ENCODE measurements at places on chromosomes 3 and 15.

GRCh38 chr15:43253431-43254403 lies 13.0 kb downstream of the TGM5 start:
- no peak for DNase-seq

- DNase-seq: no peak
Measured at GRCh38 chr3:51350751-51351150, 34.3 kb upstream of the MANF start.

GRCh38 chr3:24686808-24687207 lies 192.2 kb upstream of the THRB start:
- DNase-seq: peak; percentile 16

DNA sequence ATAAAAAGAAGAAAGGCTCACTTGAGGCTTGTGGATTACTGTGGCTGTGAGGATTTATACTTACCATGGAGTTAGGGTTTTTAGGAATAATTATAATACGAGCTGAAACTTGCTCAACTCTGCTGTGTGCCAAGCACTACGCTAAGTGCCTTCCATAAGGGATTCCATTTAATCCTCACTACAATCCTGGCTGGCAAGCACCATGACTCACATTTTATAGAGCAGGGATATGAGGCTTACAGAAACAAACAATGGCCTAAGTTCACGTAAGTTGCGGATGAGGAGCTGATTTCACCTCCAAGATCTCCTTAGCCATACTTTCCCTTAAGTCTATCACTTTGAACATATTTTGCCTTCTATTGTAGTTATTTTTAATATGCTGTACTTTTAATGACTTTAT lies 43.9 kb upstream of the ARL8B start:
- DNase-seq: no peak

GRCh38 chr3:64203216-64203615 lies 22.1 kb downstream of the PRICKLE2 start:
- no peak for DNase-seq

DNA sequence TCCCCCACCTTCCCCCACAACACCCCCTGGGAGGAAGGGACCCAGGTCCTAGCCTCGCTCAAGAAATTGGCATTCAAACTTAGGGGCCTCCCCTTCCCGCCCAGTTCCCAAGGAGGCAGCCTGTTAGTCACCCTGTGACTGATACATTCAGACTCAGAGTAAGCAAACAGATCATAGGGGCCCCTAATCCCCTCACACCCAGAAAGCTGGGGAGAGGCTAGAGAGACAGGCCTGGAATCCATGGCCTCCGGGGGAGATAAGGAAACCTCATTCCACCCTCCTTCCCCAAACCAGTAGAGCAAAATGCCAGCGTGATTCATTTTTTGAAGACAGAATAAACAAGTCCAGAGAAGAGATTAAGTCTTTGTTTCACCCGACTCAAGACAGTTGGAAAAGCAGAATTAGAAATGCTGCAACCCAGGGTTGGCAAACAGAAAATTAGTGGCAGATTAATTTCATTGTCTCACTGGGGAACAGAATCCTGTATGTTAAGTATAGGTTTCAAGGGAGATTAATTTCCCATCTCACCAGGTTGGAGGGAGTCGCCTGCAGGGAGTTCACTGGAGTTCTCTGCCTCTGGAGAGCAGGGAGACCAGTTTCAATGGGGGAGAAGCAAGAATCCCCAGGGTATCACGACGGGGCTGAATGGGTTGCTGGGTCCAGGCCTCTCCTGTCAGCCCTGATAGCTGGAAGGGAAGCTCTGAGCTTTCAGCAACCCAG lies 268.3 kb downstream of the UACA start:
- DNase-seq: no peak

- no peak for DNase-seq
Measured at GRCh38 chr3:178618896-178619295, 82.7 kb downstream of the KCNMB2 start.

DNA sequence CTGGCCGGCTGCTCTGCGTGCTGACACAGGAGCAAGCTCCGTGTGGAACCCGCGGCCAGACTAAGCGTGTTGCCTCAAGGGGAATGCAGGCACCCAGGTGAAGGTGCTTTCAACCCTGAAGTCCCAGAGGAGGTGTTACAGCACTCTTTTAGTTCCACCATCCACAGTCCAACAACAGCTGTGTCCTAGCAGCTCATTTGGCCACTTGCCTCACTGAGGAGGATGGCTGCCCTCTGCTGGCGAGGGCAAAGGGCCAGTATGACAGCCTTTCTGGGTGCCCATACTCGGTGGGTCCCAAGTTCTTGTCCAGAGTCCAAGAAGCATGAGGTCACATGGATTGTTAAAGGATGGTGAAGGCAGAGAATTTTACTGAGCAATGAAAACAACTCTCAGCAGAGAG lies 87.8 kb downstream of the C3orf85 start:
- DNase-seq: no peak

DNA sequence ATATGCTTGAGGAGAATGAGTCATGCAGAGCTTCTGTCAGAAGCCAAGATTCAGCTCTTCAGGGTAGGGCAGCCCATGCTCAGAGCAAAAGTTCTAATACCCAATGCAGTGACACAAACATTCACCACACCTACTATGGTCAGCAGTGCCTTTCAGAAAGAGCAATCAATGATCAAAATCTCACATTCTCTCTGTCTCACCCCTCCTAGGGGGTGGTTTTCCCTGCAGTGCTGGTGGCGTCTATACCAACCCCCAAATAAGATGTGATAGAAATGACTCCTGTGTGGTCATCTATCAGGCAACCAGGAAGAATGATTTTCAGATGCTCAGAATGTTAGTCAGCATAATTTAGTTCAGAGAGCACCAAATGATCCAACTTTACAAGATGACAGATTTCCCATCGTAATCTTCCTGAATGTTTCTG lies 385.3 kb downstream of the NTRK3 start:
- DNase-seq: no peak

GRCh38 chr15:26182441-26182840 lies 319.3 kb upstream of the ATP10A start:
- no peak for DNase-seq

- DNase-seq: no peak
Measured at GRCh38 chr3:188700918-188701317, 470.9 kb upstream of the TPRG1 start.

DNA sequence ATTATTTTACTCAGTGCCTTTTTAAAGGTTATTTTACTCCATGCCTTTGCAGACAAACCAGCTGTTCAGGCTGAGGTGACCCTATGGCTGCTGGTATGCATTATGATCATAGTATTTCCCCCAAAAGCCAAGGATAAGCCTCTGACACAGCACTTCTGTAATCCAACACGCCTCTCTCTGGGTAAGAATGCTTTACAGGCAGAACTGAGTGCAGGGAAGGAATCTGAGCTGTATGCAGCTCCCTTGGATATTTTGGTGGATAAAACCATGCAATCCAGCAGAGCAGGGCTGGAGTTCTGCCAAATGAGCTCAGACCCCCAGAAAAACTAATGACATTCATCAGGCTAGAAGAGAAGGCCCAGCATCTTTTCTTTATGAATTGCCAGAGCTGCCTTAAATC lies 11.7 kb upstream of the MAP1A start:
- DNase-seq: peak; percentile 25

GRCh38 chr3:69240651-69241568 lies 118.5 kb upstream of the LMOD3 start:
- peak; percentile 11 for DNase-seq

DNA sequence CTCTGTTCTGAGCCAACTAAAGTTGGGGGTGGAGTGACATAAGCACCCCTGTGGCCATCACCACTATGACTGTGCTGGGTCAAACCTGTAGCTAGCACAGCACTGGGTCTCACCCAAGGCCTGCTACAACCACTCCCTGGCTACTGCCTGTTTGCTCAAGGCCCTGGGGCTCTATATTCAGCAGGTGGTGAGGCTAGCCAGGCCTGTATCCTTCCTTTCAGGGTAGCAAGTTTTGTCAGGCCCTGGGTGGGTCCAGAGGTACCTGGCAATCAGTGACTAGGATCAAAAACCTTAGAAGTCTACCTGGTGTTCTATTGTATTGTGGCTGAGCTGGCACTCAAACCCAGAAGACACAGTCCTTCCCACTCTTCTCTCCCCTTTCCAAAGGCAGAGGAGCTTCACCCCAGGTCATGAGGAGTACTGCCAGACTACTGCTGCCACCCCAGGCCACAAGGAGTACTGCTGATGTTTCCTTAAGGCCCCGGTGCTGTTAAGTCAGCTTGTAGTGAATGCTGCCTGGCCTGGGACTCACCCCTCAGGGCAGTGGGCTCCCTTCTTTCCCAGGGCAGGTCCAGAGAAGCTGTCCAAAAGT lies 170.8 kb downstream of the IGSF11 start:
- no peak for DNase-seq

GRCh38 chr3:148332509-148332908 lies 365.2 kb upstream of the AGTR1 start:
- DNase-seq: no peak

DNA sequence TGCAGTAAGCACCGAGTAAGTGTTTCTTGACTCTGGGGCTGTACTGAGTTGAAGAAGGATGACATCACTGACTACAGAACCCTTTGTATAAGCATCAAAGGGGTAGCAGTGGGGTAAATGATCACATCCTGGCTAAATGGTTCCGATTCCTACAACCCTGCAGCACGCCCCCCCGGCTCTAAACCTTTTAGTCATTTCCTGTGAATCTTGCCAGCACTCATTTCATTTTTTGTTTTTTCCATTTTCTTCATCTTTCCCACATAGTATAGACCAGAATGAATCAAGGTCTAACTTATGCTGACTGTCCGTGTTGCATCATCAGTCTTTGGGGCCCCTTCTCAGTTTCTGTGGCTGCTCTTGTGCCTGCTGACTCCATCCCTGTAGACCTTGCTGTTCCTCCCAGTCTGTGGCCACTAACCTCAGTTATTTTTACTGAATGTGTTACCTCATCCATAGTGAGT lies 383.1 kb upstream of the TPRG1 start:
- no peak for DNase-seq

DNA sequence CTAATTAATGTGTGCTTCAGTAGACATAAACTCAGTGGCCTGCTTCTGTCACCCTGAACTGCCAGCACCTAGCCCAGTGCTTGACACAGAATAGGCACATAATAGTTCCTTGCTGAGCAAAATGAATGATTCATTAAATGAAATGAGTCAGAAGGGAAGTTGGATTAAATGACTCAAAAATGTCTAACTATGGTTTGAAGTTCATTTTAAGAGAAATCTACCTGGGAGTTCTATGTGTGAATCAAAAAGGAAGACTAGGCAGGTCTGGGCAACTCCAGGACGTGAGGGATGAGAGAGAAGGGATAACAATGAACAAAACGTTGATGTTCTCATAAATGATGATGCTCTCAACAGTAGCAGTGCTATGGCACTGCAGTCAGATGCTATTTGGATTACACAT lies 175.0 kb downstream of the CFAP20DC start:
- DNase-seq: no peak

- DNase-seq: peak; percentile 27
Measured at GRCh38 chr3:94082391-94082937, 19.6 kb downstream of the NSUN3 start.

DNA sequence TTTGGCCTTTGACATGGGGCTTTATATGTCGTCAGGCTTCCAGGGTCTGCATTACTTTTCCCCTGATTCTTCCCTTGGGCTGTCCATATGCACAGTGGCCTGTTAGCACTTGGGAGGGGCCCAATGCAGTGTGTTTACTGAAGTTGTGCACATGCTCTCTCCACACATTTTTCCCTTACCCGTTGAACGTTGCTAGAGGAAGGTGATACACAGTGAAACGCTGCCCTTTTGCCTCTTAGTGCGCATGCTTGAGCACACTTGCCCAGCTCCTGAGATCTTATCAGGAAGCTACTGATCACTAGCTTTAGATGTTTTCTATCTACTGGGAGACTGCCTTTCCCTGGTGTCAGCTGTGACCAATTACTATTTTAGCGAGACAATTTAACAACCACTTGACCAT lies 1198.0 kb downstream of the ROBO1 start:
- DNase-seq: no peak

- peak; percentile 63 for DNase-seq
Measured at GRCh38 chr3:129383292-129383860, 45.1 kb downstream of the EFCAB12 start.

- DNase-seq: no peak
Measured at GRCh38 chr3:138383715-138384465, 35.5 kb downstream of the MRAS start.

DNA sequence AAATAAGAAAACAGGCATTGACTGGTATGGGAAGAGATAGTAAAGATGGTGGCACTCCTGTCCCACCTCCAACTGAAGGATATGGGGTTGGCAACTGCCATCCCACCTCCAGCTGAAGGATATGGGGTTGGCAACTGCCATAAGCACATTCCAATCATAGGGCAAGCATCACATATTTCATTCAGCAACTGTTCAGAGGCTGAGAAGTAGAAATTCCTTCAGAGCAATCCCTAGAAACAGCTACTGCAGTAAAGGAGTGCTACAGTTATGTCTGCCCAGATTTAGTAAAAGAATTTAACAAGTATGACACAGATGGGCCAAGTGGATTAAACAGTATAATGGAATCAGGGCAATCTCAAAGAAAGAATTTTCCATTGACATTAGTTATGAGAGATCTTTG lies 156.8 kb downstream of the IMPG2 start:
- DNase-seq: no peak

DNA sequence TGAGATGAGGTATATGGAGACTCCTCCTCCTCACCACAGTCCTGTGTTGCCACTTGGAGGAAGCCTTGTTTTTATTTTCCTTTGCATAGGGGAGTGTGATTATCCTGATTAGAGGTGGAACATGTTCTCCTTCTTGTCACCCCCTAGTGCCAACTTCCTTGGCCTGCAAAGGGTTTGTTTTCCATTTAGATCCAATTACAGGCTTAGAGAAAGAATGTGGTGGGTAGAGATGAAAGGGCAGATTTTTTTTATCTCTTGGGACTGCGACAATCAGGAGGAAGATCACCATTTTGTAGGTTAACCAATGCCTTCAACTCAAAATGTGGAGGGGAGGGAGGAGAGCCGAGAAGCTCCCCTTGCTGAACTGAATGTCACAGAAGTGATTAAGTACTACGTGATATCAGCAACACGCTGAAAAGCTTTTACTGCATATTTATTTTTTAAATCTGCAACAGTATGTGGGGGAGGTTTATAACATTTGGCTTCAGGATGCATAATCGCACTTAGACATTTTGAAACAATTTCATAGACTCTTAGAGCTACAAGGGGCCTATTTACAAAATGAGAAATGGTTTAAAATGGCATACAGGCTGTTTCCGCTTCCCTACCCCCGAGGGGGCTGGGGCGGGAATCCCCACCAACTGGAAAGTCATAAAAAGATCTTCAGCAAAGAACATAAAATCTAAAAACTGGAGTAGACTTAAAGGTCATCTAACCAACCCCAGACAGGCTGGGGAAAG lies 2.4 kb downstream of the LMCD1 start:
- no peak for DNase-seq

DNA sequence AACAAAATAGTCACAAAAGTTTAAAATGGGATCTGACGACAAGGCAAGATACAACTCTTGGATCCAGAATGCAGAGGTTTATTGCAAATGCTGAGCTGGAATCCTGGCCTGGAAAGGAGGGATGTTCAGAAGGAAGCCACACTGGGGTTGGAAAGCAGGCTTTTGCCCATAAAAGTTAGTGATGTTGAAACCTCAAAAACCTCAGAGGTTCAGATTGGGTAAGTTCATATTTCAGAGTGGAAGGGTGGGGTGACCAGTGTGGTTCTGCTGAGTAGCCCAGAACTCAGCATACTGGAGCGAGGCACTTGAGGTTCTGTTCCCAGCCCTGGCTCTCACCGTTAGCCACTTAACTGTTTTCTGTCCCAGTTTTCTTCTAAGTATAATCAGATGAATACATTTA lies 114.0 kb upstream of the OSTN start:
- no peak for DNase-seq

- DNase-seq: no peak
Measured at GRCh38 chr15:87707566-87708130, 548.9 kb downstream of the NTRK3 start.
